ENCODE measurements at places on chromosomes 1 and 21. TPM values are rescaled to one million over a fixed set of nuclear protein-coding genes. Genes with fewer than 3 reads are reported as not detected.
A peak's percentile ranks its signal among the peaks of the same experiment; 100 is the strongest.

The LRP8 gene
- 25.5 TPM for total RNA-seq

The RHD gene
- not detected for total RNA-seq

The VHLL gene
- not detected for total RNA-seq

The FAM78B gene
- 2.9 TPM for total RNA-seq

The EDARADD gene
- 4.8 TPM for total RNA-seq

DNA sequence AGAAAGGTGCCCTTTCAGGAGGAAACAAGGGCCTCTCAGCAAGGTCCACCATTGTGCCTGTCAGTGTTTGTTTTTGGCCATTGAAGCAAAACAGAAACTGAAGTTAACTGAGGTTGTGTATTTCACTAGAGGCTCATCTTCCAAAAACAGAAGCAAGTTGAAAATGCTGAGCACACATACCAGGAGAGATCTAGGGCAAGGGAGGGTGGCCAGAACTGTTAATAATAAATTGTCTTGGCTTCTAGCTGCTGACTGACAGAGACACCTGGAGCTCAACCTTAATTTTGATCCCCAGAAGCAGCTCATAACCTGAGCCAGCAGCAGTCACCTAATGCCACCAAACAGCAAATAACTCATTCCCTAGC, 5.2 kb downstream of the AGMAT start:
- H3K36me3 ChIP-seq, result no peaks in the 10 kb centered on the region
- peaks cover 19% of the 10 kb centered on the region for H3K4me1 ChIP-seq
- H3K27me3 ChIP-seq, result no peaks in the 10 kb centered on the region
- DNase-seq, result peak; percentile 41
- no peak overlapping the region for H3K4me3 ChIP-seq

- no peaks in the 10 kb centered on the region for H3K36me3 ChIP-seq
- no peak overlapping the region for H3K27ac ChIP-seq
- no peak for DNase-seq
- H3K4me3 ChIP-seq, result no peak overlapping the region
- H3K27me3 ChIP-seq, result peaks cover 7% of the 10 kb centered on the region
Measured at GRCh38 chr1:228979774-228980173, 244.5 kb downstream of the RHOU start.

GRCh38 chr1:224922404-224923164, 6.9 kb upstream of the DNAH14 start:
- no peaks in the 10 kb centered on the region for H3K36me3 ChIP-seq
- H3K27me3 ChIP-seq, result no peaks in the 10 kb centered on the region
- DNase-seq, result peak; percentile 11
- no peak overlapping the region for H3K27ac ChIP-seq

DNA sequence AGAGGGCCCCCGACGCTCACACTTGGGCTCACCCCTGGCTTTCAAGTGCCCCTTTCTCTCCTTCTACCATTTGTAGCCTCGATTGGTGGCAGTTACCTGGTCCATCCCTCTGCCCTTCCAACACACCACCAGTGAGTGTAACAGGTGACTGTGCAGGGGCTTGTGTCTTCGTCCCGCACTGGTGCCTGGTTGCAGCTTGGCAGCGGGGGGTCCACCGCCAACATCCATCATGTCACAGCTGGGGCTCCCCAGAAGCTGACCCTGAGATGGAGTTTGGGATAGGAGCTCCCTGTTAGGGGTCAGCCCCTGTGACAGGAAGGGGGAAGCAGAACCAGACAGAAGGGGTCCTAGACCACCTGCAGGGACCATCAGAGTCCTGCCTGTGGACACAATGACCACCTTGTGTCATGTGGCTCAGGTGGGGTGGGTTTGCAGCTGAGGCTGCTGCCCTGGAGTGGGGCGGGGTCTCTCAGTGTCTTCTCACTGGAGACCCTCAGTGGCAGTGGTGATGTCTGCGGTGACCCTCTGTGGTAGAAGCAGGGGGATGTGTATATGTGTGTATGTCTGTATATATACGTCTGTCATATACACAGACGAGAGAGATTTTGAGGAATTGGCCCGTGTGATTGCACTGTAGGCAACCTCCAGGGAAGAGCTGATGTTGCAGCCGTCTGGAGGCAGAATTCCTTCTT, 3.6 kb upstream of the CALML6 start:
- no peaks in the 10 kb centered on the region for H3K36me3 ChIP-seq
- no peak overlapping the region for H3K27ac ChIP-seq
- no peak overlapping the region for H3K4me3 ChIP-seq
- DNase-seq, result no peak
- H3K4me1 ChIP-seq, result peaks cover 22% of the 10 kb centered on the region
- no peaks in the 10 kb centered on the region for H3K27me3 ChIP-seq

- DNase-seq, result no peak
- H3K27me3 ChIP-seq, result no peaks in the 10 kb centered on the region
- H3K27ac ChIP-seq, result no peak overlapping the region
- H3K4me3 ChIP-seq, result no peak overlapping the region
- peaks cover 1% of the 10 kb centered on the region for H3K36me3 ChIP-seq
Measured at GRCh38 chr1:230232371-230232771, 165.3 kb downstream of the GALNT2 start.

GRCh38 chr1:63829349-63830327, 55.8 kb downstream of the ROR1 start:
- no peak for DNase-seq
- peaks cover 4% of the 10 kb centered on the region for H3K4me1 ChIP-seq
- no peak overlapping the region for H3K4me3 ChIP-seq
- H3K27ac ChIP-seq, result no peak overlapping the region
- H3K27me3 ChIP-seq, result no peaks in the 10 kb centered on the region

DNA sequence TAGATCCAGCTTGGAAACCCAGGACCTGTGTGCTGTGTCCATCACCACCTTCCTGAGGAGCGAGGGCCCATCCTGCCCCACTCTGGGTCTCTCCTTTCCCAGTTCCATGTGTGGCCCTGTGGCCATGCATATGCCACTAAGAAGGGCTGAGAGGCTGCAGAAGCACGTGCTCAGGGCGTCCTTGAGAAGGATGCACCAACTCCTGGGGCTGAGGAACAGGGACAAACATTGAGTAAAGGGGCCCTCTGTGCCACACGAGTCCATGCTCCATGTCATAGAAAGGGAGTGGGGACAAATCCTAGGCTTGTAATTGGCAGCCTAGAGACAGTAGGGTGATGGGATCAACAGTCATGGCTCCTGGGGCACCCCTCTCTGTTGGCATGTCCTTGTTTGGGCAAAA, 8.4 kb downstream of the ETV3L start:
- DNase-seq, result no peak
- H3K4me1 ChIP-seq, result no peaks in the 10 kb centered on the region
- no peaks in the 10 kb centered on the region for H3K36me3 ChIP-seq
- no peak overlapping the region for H3K27ac ChIP-seq
- no peak overlapping the region for H3K4me3 ChIP-seq

- no peak overlapping the region for H3K27ac ChIP-seq
- H3K36me3 ChIP-seq, result no peaks in the 10 kb centered on the region
- H3K4me3 ChIP-seq, result no peak overlapping the region
- DNase-seq, result no peak
- H3K4me1 ChIP-seq, result no peaks in the 10 kb centered on the region
Measured at GRCh38 chr1:236501093-236501492, 22.7 kb upstream of the LGALS8 start.

DNA sequence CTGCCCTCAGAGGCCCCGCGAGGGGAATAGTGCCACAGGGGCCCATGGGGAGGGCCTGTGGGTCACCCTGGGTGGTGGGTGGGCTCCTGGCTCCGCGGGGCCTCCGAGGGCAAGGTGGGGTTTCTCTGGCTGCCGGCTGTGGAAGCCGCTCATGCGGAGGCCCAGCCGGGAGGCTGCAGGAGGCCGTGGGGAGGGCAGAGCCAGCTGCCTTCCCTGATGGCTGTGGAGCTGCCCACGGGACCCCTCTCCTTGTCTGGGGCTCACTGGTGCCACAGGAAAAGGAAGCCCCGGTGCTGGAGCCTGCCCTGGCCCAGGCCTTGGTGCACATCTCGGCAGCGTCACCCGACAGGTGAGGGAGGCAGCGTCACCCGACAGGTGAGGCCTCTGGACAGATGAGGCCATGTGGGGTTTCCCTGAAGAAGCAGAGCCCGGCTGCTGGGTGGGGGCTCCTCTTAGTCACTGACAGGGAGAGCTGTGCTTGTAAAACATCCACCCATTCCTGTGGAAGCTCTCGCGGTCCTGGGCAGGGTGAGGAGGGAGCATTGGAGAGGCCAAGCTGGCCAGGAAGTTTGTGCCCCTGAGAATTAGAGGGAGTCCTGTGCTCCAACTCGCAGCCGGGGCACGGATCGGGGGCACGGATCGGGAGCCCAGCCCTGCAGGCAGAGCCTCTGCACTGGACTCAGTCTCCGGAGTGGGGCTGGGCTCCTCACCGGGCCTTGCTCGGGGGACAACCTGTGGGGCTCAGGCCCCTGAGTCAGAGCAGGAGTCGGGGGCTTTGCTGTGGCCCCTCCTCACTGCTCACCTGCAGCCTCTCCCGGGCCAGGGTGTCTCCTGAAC, 6.1 kb downstream of the MIB2 start:
- DNase-seq, result no peak
- H3K4me1 ChIP-seq, result peaks cover 7% of the 10 kb centered on the region
- H3K27ac ChIP-seq, result no peak overlapping the region
- H3K27me3 ChIP-seq, result no peaks in the 10 kb centered on the region

GRCh38 chr1:55531644-55532043, 316.5 kb upstream of the USP24 start:
- no peaks in the 10 kb centered on the region for H3K36me3 ChIP-seq
- no peak overlapping the region for H3K4me3 ChIP-seq
- no peak for DNase-seq
- H3K4me1 ChIP-seq, result no peaks in the 10 kb centered on the region

DNA sequence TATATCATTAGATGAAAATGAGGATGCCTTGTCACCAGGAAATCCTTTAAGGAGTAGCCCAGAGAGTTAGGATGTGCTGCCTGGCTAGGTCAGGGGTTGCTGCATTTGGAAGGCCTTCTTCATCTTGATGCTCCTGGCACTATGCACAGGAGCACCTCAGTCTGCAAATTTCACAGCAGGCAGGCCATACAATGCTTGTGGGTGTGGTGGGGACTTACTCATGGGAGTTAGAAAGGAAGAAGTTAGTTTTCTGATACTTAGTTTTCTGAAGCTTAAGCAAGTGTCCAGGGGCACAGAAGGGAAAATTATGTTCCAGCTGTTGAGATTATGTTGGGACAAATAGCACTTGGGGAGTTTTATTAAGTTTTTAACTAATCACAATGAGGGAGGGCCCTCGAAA, 11.4 kb downstream of the HLX start:
- no peaks in the 10 kb centered on the region for H3K36me3 ChIP-seq
- H3K4me3 ChIP-seq, result no peak overlapping the region
- H3K4me1 ChIP-seq, result no peaks in the 10 kb centered on the region
- H3K27me3 ChIP-seq, result peaks cover 15% of the 10 kb centered on the region
- DNase-seq, result no peak
- H3K27ac ChIP-seq, result no peak overlapping the region

- H3K27me3 ChIP-seq, result no peaks in the 10 kb centered on the region
- no peak for DNase-seq
- no peak overlapping the region for H3K4me3 ChIP-seq
- no peaks in the 10 kb centered on the region for H3K4me1 ChIP-seq
- no peaks in the 10 kb centered on the region for H3K36me3 ChIP-seq
Measured at GRCh38 chr1:22798083-22798482, 87.4 kb downstream of the EPHB2 start.

GRCh38 chr1:215544566-215544965, 22.5 kb upstream of the KCTD3 start:
- no peak overlapping the region for H3K27ac ChIP-seq
- H3K27me3 ChIP-seq, result no peaks in the 10 kb centered on the region
- no peaks in the 10 kb centered on the region for H3K36me3 ChIP-seq
- H3K4me1 ChIP-seq, result peaks cover 4% of the 10 kb centered on the region

DNA sequence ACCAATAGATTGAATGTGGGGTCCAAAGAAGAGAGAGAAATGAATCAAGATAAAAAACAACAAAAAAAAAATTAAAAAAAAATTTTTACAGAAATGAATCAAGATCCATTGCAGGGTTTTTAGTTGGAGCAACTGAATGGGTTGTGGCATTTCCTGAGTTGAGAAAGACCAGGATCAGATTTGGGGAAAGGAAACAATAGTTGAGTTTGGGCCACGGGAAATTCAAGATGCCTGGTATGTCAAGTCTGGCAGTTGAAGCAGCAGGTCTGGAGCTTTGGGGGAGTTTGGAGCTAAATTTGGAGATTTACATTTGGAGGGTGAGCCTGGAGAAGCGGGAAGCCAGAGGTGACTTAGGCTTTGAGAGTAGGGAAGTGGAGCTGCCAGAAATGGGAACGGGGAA, 22.6 kb downstream of the ATP8B2 start:
- H3K27me3 ChIP-seq, result peaks cover 5% of the 10 kb centered on the region
- no peak overlapping the region for H3K27ac ChIP-seq
- peaks cover 2% of the 10 kb centered on the region for H3K36me3 ChIP-seq

DNA sequence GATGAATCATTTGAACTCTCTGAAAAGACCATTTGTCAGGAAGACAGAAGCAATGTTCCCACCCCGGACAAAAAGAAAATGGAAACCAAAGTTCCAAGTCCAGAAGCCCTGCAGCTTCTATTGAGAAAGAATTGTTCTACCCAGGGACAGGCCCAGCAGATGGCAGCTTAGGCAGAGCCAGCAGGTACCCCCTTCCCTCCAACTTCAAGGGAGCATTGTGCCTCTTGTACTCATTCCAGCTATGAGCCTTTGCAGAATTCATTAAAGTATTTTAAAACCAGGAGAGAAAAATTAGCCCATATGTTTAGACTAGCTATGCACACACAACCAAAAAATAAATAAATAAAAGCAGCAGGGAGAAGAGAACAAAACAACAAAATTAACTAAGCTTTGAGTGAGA, 85.2 kb upstream of the KCND3 start:
- no peaks in the 10 kb centered on the region for H3K36me3 ChIP-seq
- no peaks in the 10 kb centered on the region for H3K27me3 ChIP-seq
- no peak overlapping the region for H3K4me3 ChIP-seq
- H3K27ac ChIP-seq, result no peak overlapping the region

DNA sequence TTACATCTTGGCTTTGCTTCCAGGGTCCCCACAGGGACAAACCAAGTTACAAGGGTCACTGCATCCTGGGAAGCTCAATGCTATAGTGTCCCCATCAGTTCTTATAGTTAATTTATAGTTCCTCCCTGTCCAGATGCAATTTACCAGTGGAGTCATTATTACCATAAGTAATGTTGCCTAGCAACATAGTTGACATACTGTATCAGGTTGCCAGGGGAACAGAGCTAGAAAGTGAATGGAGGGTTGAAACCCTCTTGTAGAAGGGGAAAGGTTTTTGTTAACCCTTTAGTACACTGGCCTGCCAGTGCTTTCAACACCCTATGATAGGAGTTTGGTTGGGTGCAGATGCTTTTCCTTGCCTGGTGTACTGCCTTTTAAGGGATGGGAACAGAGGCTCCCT, 34.3 kb upstream of the TTC4 start:
- H3K4me3 ChIP-seq, result no peak overlapping the region
- H3K36me3 ChIP-seq, result no peaks in the 10 kb centered on the region
- H3K4me1 ChIP-seq, result no peaks in the 10 kb centered on the region
